ENCODE measurements at places on chromosomes 4 and X.

DNA sequence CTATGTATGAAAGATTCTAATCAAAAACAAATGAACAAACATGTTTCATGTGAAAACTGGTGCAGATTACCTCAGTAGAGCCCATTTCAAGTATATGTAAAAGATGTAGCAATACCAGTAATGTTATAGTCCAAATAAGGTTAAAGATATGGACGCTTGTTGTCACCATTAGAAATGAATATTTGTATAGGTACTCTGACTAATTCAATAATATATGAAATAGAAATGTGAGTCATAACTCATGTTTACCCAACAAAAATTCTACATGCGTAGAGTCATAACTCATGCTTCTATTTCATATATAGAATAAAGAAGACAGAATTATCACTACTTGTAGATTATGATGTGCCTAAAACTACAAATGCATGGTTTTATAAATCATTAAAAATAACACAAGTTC, 739.1 kb upstream of the DIAPH2 start:
- no peak for ATAC-seq

DNA sequence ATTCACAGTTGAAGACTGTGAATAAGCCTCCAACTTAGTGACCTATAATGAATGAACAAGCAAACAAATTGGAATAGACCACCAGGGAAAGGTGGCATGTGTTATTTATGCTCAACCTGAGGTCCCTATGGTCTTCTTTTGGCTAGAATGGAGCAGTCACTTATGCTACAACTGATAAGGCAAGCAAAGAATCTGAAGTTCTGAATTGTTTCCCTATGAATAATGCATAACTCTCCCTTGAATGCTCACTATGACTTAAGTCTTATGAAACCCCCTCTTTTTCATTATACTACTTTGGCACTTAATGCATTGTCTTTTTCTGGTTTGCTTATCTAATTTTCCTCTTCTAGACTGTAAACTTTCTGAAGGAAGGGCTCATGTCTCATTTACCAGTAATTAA, 2.6 kb downstream of the GIMD1 start:
- no peak for ATAC-seq

- ATAC-seq = peak; percentile 35
Observed at GRCh38 chr4:107736924-107737448, 17.0 kb upstream of the PAPSS1 start.

GRCh38 chrX:109600237-109600651, 24.7 kb downstream of the KCNE5 start:
- ATAC-seq = no peak

GRCh38 chr4:140790171-140790570, 34.0 kb upstream of the TBC1D9 start:
- no peak for ATAC-seq

DNA sequence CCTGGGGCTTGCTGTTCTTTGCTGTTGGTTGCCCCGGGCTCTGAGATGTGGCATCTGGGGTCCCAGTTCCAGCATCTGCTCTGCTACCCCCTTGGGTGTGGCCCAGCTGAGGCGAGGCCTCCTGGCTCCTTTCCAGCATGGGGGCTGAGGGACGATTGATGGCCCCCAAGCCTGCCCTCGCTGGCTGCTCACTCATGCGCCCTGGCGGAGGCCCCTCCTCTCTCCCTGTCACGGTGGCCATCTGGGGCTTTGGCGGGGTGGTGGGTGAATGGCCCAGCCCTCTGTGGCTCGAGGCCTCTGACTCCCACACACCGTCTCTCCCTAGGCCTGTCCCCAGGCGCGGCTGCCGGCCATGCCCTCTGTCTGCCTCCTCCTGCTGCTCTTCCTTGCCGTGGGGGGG, 1.8 kb downstream of the PLXNA3 start:
- ATAC-seq = no peak

- no peak for ATAC-seq
Observed at GRCh38 chr4:24226023-24226422, 336.2 kb upstream of the PPARGC1A start.

DNA sequence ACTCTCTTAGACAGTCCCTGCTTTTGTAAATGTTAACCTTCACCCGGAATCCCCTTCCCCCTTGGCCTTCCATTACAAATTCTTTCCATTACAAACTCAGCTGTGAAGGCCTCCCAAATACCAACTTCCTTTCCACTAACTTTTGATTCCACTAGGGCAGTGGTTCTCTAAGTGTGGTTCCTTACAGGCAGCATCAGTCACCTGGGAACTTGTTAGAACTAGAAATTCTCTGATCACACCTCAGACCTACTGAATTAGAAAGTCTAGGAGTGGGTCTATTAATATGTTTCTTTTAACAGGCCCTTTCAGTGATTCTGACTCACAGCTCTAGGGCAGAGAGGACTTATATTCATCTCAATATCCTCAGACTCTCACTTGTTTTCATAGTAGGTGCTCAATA, 19.0 kb upstream of the MRPL1 start:
- ATAC-seq = peak; percentile 68

- ATAC-seq = no peak
Observed at GRCh38 chrX:4277122-4277521, 563.7 kb upstream of the PRKX start.

DNA sequence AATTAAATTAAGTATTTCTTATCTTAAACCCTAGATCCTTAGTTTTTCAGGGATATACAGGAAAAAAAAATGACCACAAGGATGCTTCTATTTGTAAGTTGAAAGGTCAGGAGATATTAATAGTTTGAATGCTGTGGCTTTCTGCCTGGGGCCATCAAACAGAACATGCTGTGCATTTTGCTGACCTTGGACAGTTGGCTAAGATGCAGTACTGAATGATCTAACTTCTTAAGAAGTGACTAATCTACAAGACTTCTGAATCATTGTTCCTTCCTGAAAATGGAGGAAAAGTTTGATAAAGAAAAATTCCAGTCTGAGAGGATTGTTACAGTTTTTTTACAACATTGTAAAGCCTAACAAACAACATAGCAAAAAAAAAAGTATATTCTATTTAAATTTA, 237.8 kb upstream of the JADE1 start:
- no peak for ATAC-seq

- no peak for ATAC-seq
Observed at GRCh38 chr4:111923786-111924185, 221.5 kb upstream of the FAM241A start.

DNA sequence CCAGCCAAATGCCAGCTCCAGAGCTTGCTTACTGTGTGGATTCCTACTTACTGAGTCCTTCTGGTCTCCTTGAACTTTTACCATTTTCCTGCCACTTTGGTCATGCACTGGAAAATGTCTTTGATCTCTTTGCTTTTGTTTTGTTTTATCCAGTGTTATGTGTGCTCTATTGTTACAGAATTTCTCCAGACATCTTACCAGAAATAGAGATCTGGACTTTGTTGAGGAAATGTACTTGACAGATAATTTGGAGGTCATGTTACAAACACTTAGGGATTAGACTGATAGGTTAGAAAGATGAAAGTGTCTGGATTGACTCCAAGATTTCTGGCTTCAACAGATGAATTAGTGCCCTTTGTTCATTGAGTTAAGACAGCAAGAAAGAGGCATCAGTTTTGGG, 5.7 kb upstream of the ZNF330 start:
- no peak for ATAC-seq

DNA sequence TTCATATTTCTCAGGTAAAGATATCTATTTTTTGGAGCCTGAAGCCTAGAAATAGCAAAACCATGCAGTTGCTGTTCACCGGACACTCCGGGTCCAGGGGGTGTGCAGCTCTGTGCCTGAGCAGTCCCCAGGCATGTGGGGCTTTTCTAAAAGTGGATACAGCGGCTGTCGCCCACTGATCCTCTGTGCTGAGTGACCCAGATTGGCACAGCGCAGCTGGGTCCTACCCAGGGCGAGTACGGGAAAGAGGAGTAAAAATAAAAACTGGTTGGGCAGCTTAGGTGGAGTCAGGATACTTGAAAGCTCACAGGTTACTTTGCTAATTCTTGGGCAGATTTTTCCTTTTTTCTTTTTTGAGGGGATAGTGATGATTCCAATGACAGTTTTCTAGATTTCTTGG, 118.8 kb downstream of the UCHL1 start:
- ATAC-seq = no peak

DNA sequence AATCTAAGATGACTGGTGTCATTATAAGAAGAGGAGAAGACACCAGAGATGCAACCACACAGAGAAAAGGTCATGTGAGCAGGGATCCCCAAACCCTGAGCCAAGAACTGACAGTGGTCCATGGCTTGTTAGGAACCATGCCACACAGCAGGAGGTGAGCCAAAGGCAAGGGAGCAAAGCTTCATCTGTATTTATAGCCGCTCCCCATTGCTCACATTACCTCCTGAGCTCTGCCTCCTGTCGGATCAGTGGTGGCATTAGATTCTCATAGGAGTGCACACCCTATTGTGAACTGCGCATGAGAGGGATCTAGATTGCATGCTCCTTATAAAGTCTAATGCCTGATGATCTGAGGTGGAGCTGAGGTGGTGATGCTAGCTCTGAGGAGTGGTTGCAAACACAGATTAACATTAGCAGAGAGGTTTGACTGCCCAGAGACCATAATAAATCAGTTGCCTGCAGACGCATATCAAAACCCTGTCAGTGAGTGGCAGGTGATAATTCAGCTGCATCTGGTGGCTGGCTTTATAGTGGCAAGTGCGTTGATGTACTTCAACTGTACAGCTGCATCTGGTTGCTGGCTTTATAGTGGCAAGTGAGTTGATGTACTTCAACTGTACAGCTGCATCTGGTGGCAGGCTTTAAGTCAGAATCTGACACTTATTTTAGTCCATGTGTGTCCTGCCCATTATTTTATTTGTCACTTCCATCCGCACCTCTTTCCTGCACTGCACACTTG, 19.8 kb upstream of the CXCL2 start:
- ATAC-seq = no peak

DNA sequence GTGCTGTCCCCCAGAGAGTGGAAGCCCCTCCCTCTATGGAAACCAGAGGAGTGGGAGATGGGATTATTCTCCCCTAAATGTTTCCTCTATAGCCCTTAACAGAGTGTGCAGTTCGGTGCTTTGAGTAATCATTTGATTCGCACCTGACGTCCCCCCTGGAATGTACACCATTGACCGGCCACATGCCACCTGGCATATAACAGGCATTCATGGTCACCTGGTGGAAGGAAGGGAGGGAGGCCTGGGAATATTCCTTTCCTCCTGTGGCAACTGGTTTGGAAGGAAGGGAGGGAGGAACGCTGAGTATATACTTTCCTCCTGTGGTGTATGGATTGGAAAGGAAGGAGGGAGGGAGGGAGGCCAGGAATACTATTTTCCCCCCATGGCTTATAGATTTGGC, 77.2 kb downstream of the CRMP1 start:
- no peak for ATAC-seq

DNA sequence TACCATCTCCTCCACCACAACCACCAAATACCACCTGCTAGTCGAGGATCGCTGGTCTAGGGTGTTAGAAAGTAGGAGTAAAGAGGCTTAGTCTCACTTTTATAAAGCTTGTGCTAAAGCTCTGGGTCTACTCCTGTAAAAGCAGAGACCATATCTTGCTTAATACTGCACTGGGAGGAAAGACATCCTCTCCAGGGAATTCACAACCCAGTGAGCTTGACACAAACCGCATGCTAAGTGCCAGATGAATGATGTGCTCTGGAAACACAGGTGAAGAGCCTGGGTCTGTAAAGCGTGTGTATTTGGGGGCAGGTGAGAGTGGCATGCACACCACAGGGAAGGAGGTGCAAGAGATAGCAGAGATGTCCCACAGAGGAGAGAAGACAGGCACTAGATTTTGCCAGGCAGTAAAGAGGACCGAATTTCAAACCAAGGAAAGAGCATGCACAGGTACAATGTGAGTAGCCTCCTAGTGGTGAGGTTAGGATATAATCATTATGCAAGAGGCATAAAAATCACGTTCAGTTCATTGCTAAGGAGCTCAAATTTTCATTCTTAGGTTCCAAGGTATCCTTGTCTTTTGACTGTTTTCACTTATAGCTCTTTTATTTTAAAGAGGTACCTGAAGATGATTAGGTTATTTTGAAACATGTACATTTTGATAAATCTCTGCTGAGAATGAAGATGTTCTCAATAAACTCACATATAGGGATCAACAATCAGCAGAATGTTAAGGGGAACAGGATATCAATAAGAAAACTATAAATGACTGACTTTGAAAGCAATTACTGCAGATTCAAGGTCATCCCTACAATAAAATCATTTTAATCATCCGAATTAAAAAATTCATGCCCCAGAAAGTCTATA, 20.7 kb downstream of the TAPT1 start:
- ATAC-seq = peak; percentile 62

- no peak for ATAC-seq
Observed at GRCh38 chr4:6777636-6778281, 4.8 kb upstream of the KIAA0232 start.

GRCh38 chr4:76017056-76017686, 6.1 kb downstream of the CXCL10 start:
- ATAC-seq = no peak

GRCh38 chr4:183059797-183060196, 39.3 kb upstream of the WWC2 start:
- no peak for ATAC-seq
